Substantia nigra (tissue), 51 donors: ENCODE measurements at places on chromosomes 2 and 18.
A peak's percentile ranks its signal among the peaks of the same experiment; 100 is the strongest.

GRCh38 chr2:160097326-160097725, 34.9 kb upstream of the PLA2R1 start:
- no peak for DNase-seq

GRCh38 chr2:164722616-164723338, 101.5 kb upstream of the GRB14 start:
- DNase-seq: no peak

- no peak for DNase-seq
These were observed 4.5 kb downstream of the FKBP7 start for GRCh38 chr2:178473931-178474330.

GRCh38 chr18:44098551-44099098, 582.1 kb upstream of the SETBP1 start:
- DNase-seq: no peak

DNA sequence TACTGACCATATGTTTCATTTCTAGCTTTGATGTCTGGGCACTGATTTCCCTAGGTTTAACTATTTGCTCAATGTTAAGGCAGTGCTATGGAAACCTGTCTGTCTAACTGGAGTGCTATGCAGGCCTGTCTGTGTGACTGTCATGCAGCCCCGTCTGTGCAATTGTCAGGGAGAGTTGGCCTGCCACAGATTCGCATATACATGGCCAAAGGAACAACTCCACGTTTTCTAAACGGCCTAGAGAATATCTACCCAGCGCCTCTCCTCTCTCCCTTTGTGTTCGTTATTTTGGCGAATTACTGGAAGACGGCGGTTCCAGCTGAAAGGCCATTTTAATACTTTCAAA, 59.6 kb upstream of the PSME4 start:
- no peak for DNase-seq

DNA sequence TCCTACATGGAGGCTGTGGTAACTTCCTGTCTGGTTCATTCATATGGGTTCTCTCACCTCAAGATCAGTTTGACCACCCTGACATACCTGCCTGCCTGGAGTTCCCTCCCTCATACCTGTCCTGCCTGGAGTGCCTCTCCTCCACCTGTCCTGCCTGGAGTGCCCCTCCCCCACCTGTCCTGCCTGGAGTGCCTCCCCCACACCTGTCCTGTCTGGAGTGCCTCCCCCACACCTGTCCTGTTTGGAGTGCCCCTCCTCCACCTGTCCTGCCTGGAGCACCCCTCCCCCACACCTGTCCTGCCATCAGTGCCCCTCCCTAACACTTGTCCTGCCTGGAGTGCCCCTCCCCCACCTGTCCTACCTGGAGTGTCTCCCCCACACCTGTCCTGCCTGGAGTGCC, 461.9 kb downstream of the PTPRM start:
- DNase-seq: no peak

GRCh38 chr2:42386682-42387081, 25.7 kb upstream of the COX7A2L start:
- no peak for DNase-seq

- no peak for DNase-seq
These were observed 34.4 kb upstream of the CYBRD1 start for GRCh38 chr2:171487803-171488259.

- no peak for DNase-seq
These were observed 560.9 kb downstream of the LRP1B start for GRCh38 chr2:141569941-141570340.

DNA sequence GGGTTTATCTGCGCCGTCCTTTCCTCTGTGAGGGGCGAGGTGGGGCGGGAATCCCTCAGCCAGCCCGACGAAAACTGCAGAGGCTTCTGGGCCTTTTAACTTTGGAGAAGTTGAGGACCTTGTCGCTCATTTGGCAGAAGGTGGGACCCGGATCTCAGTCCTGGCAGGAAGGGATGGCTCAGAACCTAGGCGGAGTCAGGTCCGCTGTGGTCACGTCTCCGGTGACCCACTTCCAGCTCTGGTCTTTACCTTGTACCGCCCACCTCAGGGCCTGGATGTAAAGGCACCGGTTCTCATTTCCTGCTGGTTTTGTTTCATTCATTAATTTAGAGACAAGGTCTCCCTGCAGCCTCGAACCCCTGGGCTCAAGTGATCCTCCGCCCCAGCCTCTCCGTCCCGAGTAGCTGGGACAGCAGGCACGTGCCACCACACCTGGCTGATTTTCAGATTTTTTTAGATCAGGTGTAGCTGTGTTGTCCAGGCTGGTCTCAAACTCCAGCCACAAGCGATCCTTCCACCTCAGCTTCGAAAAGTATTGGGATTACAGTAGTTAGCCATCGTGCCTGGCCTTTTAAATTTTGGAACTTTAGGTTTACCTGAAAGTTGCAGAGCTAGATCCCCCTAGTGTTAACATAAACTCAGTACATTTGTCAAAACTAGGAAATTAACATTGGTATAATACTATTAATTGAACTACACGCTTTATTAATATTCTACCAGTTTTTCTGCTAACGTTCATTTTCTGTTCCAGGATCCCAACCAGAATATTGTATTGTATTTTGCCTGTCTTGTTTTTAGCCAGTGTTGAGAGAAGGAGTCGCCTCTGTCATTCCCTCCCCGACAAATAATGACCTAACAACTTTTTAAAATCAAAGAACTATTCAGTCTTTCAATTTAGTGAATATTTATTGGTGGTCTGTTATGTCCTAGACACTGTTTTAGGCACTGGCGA, 852 bp downstream of the POLI start:
- DNase-seq: no peak

GRCh38 chr2:1886405-1886992, 142.2 kb upstream of the PXDN start:
- peak; percentile 9 for DNase-seq

GRCh38 chr2:164903204-164903603, 52.1 kb downstream of the SLC38A11 start:
- no peak for DNase-seq

GRCh38 chr18:13474907-13475545, 251.3 kb downstream of the FAM210A start:
- DNase-seq: no peak

DNA sequence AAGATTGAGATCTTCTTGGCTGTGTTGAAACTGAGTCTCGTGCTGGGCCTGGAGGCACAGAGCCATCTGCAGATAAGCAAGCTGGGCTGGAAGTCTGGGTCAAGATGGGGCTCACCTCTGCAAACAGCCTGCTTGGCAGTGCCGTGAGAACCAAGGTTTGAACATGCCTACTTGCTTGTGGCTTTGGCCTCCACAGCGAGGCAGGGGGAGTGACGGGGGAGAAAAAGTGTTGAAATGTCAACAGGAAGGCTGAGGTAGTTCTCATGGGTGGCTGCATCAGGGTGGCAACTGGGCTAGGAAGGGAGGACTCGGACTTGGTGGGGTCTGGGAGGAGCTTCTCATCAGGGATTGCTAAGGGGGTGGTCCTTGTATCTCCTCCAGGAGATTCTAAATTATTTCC, 99.7 kb downstream of the THNSL2 start:
- no peak for DNase-seq

GRCh38 chr2:120771781-120772208, 36.1 kb downstream of the GLI2 start:
- no peak for DNase-seq

GRCh38 chr2:73868204-73868978, 24.4 kb upstream of the ACTG2 start:
- no peak for DNase-seq

GRCh38 chr2:113309655-113310387, 31.1 kb upstream of the PAX8 start:
- DNase-seq: no peak

- DNase-seq: no peak
These were observed 108.2 kb upstream of the CTAGE1 start for GRCh38 chr18:22525883-22526282.

DNA sequence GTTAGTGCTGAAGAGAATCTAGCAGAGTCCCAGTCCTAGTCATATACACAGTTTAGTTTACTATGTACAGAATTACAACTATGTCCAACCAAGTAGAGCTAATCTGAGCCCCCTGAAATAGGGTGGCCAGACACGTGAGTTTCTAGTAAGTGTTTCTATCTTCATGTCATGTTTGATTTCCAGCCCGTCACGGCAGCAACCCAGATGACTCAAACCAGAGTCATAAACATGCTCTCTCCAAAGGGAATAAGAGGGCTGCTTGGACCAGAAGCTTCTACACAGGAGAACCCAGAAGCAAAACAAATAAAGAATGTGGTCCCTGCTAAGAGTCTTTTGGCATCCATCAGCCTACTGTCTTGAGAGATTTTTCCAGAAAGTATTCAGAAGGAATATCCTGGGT, 64.9 kb upstream of the WIPF1 start:
- DNase-seq: no peak

- no peak for DNase-seq
These were observed 2.9 kb upstream of the DLX2 start for GRCh38 chr2:172105471-172106107.

DNA sequence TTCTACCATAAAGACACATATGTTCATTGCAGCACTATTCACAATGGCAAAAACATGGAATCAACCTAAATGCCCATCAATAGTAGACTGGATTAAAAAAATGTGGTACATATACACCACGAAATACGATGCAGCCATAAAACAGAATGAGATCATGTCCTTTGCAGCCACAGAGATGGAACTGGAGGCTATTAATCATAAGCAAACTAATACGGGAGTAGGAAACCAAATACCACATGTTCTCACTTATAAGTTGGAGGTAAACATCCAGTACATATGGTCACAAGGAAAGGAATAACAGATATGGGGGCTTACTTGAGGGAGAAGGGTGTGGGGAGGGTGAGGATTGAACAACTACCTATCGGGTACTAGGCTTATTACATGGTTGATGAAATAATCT, 7.7 kb downstream of the HMSD start:
- DNase-seq: no peak

DNA sequence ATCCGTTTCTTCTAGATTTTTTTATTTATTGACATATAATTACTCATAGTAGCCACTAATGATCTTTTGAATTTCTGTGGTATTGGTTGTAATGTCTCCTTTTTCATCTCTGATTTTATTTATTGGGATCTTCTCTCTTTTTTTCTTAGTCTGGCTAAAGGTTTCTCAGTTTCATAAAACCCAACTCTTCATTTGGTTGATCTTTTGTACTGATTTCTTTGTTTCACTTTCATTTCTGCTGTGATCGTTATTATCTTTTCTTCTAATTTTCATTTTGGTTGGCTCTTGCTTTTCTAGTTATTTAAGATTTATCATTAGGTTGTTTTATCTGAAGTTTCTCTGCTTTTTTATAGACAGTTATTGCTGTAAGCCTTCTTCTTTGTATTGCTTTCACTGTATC, 463.6 kb upstream of the CRIM1 start:
- DNase-seq: no peak

DNA sequence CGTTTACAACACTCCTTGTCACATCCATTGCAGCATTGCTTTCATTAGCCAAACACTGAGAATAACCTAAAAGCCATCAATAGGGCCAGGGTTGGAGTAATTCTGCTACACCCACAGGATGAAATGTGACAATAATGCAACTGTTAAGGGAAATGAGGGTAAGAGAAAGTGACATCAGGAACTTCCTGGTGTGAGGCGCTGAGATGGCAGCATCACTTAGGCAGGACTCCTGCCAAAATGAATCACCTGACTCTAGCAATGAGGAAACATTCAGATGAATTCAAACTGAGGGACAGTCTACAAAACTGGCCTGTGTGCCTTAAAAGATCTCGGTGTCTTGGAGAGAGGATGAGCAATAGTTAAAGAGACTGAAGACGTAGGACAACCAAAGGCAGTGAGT, 115.6 kb upstream of the AGAP1 start:
- DNase-seq: no peak

- no peak for DNase-seq
These were observed 108.0 kb upstream of the LDAH start for GRCh38 chr2:20930928-20931327.

DNA sequence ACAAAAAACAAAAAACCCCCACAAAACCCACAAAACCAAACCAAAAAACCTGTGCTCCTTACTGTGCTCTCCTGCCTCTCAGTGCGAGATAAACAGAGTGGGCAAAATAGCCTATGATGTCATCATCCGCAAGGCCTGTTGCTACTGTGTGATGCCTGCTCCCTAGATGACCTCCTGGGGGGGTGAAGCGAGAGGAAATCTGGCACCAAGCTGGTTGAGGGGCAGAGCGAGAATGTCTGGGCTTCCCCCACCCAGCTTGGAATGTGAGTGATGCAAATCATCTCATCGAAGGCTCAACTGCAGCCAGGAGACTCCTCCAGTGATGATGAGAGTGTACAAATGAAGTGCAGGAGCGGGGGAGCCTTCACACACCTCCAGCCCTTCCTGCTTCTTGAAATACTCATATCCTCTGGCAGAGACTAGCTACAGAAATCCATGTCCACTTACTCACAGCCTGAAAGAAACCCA, 57.7 kb upstream of the MAP4K3 start:
- DNase-seq: no peak

DNA sequence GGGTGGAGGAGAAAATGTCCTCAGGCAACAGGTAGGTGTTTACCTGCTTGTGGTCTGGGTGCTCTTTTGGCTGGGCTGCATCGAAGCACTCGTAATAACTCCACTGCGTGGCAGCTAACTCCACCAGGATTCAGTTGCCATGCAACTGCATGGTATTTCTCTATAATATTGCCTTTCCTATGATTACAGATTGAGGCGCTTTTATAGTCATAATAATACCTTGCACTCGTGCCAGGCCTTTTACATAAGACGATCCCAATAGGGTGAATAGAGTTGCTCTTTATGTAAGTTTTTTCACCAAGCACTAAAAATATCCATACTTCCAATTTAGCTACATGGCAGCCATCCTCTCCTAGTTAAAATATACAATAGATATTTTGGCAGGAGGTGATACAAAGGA, 19.7 kb upstream of the NYAP2 start:
- no peak for DNase-seq

DNA sequence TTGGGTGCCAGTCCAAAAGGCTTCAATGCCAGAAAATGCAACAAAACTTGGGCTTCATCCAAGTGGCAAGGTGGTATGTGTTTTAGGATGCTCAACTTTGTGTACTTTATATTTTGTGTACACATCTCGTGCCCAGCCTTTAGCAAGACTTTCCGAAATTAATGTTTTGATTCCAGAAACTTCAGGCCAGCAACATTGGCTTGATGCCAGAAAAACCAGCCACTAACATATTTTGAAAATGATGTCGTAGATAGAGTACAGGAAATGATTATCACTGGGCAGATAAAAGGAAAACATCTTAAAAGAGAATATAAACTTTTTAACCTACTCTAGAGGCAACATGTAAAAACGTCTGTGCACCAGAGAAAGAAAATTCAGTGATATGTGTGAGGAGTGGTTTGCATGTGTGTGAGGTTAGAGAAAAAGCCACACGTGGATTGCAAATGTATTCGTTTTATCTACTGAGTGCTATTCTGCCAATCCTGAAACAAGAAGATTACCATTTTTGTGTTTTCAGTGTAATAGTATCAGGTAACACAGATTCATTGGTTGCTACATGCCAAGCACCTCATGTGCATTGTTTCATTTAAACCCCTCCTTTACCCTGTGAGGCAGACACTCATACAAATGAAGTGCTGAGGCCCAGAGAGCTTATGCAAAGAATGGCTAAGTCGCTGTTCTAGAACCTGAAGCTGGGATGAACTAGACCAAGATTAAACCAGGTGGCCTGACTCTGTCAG, 264.8 kb downstream of the C1D start:
- DNase-seq: no peak

- no peak for DNase-seq
These were observed 67.1 kb upstream of the MAP4K4 start for GRCh38 chr2:101630224-101630949.

- no peak for DNase-seq
These were observed 3.7 kb upstream of the CRIM1 start for GRCh38 chr2:36351736-36352349.

- no peak for DNase-seq
These were observed 822 bp downstream of the PSMG2 start for GRCh38 chr18:12703664-12704063.

GRCh38 chr2:177172034-177172880, 40.3 kb upstream of the HNRNPA3 start:
- DNase-seq: no peak
